ENCODE measurements at places on chromosomes 13 and 19. TPM values are rescaled to one million over a fixed set of nuclear protein-coding genes. Genes with fewer than 3 reads are reported as not detected.

DNA sequence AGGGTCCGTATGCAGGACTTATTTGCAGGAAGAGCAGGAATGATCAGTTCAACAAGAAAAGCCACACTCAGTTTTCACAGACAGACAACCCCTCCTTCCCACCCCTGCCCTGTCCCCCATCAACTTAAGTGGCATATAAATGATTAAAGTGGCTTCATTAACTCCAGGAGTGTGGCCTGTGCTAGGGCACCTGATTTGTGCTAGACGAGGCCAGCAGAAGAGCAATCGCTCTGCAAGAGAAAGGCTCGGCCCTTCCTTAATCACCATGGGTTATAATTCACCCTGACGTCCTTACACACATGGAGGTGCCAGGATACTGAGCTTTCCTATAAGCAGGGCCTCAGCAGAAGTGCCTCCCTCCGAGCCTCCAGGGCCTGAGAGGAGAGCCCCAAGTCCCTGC, 14.6 kb downstream of the C19orf12 start:
- DNase-seq = no peak
- H3K4me1 ChIP-seq = no peaks in the 10 kb centered on the region
- H3K4me3 ChIP-seq = no peak overlapping the region
- no peaks in the 10 kb centered on the region for H3K27me3 ChIP-seq
- peaks cover 36% of the 10 kb centered on the region for H3K36me3 ChIP-seq

- no peak for DNase-seq
- peak overlapping the region; percentile 2 for H3K4me3 ChIP-seq
- H3K4me1 ChIP-seq = peaks cover 15% of the 10 kb centered on the region
- H3K36me3 ChIP-seq = no peaks in the 10 kb centered on the region
- no peaks in the 10 kb centered on the region for H3K27me3 ChIP-seq
Measured at GRCh38 chr13:44402899-44403445, 29.3 kb downstream of the SERP2 start.

- peaks cover 3% of the 10 kb centered on the region for H3K4me1 ChIP-seq
- no peaks in the 10 kb centered on the region for H3K27me3 ChIP-seq
- no peak for DNase-seq
- no peaks in the 10 kb centered on the region for H3K36me3 ChIP-seq
- H3K27ac ChIP-seq = no peak overlapping the region
Measured at GRCh38 chr19:18771328-18772242, 19.5 kb downstream of the COMP start.

- H3K27ac ChIP-seq = no peak overlapping the region
- no peak for DNase-seq
- no peak overlapping the region for H3K4me3 ChIP-seq
- no peaks in the 10 kb centered on the region for H3K4me1 ChIP-seq
- no peaks in the 10 kb centered on the region for H3K27me3 ChIP-seq
Measured at GRCh38 chr13:90690458-90691080, 656.9 kb upstream of the MIR17HG start.

DNA sequence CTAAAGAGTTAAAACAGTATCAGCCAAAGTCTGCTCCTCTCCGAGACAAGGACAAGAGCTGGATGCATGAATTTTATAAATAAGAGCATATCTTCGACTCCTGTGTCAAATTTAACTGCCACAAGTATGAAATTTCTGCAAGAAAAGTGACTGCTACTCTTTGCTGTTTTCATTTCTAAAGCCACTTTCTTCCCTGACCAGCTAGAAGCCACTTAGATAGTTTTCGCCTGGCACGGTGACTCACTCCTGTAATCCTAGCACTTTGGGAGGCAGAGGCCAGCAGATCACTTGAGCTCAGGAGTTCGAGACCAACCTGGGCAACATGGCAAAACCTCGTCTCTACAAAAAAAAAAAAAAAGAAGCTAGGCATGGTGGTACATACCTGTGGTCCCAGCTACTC, 61.3 kb downstream of the ENOX1 start:
- H3K4me3 ChIP-seq = no peak overlapping the region
- no peaks in the 10 kb centered on the region for H3K36me3 ChIP-seq

GRCh38 chr19:42519108-42519507, 9.2 kb downstream of the CEACAM1 start:
- H3K4me1 ChIP-seq = no peaks in the 10 kb centered on the region
- H3K4me3 ChIP-seq = no peak overlapping the region
- no peaks in the 10 kb centered on the region for H3K36me3 ChIP-seq
- no peaks in the 10 kb centered on the region for H3K27me3 ChIP-seq
- H3K27ac ChIP-seq = no peak overlapping the region
- no peak for DNase-seq

GRCh38 chr19:17553256-17553655, 2.2 kb upstream of the COLGALT1 start:
- H3K27me3 ChIP-seq = no peaks in the 10 kb centered on the region
- no peak overlapping the region for H3K4me3 ChIP-seq
- DNase-seq = no peak

GRCh38 chr13:99228737-99229691, 28.4 kb downstream of the UBAC2 start:
- no peaks in the 10 kb centered on the region for H3K36me3 ChIP-seq
- peaks cover 44% of the 10 kb centered on the region for H3K4me1 ChIP-seq
- no peak overlapping the region for H3K4me3 ChIP-seq
- H3K27me3 ChIP-seq = no peaks in the 10 kb centered on the region

DNA sequence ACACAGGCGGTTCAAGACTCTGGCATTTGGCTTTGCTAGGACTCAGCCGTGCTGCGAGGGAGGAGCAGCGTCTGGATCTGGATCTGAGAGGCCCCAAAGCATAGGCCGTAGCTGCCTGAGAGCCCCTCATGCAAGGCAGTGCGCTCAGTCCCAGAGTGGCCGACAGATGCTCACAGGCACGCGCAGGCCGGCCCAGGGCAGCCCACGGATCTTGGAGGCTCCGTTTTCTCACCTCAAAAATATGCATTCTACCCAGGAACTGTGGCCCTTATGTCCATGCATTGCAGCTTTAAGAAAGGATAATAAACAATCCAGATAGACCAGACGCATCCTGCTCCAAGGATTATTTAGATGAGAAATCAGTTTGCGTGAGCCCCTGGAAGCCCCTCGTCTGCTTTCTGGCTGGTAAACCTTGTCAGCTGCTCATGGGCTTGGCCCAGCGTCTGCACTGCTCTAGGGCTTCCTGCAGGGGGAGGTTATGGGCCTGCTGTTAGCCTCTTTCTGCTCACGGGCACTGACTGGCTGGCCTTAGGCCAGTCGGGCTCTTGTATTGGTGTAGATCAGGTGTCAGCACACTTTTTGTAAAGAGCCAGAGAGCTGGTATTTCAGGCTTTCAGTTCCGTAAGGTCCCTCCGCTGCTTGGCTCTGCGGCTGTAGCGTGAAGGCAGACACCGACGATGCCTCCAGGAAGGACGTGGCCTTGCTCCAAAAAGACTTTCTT, 24.2 kb downstream of the TEX29 start:
- H3K4me3 ChIP-seq = no peak overlapping the region
- no peaks in the 10 kb centered on the region for H3K27me3 ChIP-seq
- no peak for DNase-seq
- H3K36me3 ChIP-seq = no peaks in the 10 kb centered on the region
- no peaks in the 10 kb centered on the region for H3K4me1 ChIP-seq
- no peak overlapping the region for H3K27ac ChIP-seq

- H3K4me3 ChIP-seq = no peak overlapping the region
- no peak for DNase-seq
- H3K36me3 ChIP-seq = peaks cover 47% of the 10 kb centered on the region
- H3K27ac ChIP-seq = no peak overlapping the region
- no peaks in the 10 kb centered on the region for H3K27me3 ChIP-seq
Measured at GRCh38 chr13:102852556-102852955, 6.7 kb downstream of the ERCC5 start.

- no peak overlapping the region for H3K27ac ChIP-seq
- peak; percentile 22 for DNase-seq
- H3K4me1 ChIP-seq = no peaks in the 10 kb centered on the region
Measured at GRCh38 chr19:14764401-14764800, 14.0 kb downstream of the ADGRE2 start.

DNA sequence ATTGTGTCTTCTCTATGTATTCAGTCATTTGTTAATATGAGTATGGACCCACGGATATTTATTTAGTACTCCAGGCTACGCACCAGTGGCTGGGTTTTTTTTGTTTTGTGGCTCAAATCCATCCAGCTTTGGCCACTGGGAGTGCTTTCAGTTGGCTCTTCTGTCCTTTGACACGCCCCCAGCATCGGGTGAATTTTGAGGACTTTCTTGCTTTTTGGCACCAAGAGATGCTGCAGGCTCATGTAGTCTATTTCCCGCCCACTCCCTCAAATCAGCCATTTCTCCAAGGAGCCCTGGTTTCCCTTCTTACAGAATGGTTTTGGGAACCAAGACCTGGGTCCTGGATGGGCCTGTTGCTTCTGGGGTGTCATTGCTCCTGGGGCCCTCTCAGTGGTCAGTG, 55.8 kb downstream of the SMARCA4 start:
- no peaks in the 10 kb centered on the region for H3K4me1 ChIP-seq
- no peak overlapping the region for H3K4me3 ChIP-seq
- no peak overlapping the region for H3K27ac ChIP-seq
- peaks cover 100% of the 10 kb centered on the region for H3K36me3 ChIP-seq
- no peak for DNase-seq
- no peaks in the 10 kb centered on the region for H3K27me3 ChIP-seq

GRCh38 chr13:37640499-37640898, 41.9 kb upstream of the POSTN start:
- no peak overlapping the region for H3K4me3 ChIP-seq
- DNase-seq = no peak
- H3K4me1 ChIP-seq = no peaks in the 10 kb centered on the region
- H3K27me3 ChIP-seq = no peaks in the 10 kb centered on the region

GRCh38 chr19:9934132-9934950, 2.0 kb downstream of the OLFM2 start:
- no peaks in the 10 kb centered on the region for H3K36me3 ChIP-seq
- H3K27me3 ChIP-seq = peaks cover 15% of the 10 kb centered on the region
- peak; percentile 90 for DNase-seq
- peaks cover 43% of the 10 kb centered on the region for H3K4me1 ChIP-seq
- H3K27ac ChIP-seq = peak overlapping the region; percentile 62

GRCh38 chr13:110942248-110942981, 27.5 kb upstream of the ANKRD10 start:
- no peak for DNase-seq
- no peaks in the 10 kb centered on the region for H3K27me3 ChIP-seq
- peaks cover 3% of the 10 kb centered on the region for H3K4me1 ChIP-seq
- H3K36me3 ChIP-seq = no peaks in the 10 kb centered on the region
- no peak overlapping the region for H3K4me3 ChIP-seq

- H3K4me3 ChIP-seq = no peak overlapping the region
- H3K27me3 ChIP-seq = no peaks in the 10 kb centered on the region
- peaks cover 9% of the 10 kb centered on the region for H3K36me3 ChIP-seq
- no peak for DNase-seq
- H3K4me1 ChIP-seq = no peaks in the 10 kb centered on the region
- no peak overlapping the region for H3K27ac ChIP-seq
Measured at GRCh38 chr19:57382806-57383488, 6.7 kb upstream of the ZNF548 start.

DNA sequence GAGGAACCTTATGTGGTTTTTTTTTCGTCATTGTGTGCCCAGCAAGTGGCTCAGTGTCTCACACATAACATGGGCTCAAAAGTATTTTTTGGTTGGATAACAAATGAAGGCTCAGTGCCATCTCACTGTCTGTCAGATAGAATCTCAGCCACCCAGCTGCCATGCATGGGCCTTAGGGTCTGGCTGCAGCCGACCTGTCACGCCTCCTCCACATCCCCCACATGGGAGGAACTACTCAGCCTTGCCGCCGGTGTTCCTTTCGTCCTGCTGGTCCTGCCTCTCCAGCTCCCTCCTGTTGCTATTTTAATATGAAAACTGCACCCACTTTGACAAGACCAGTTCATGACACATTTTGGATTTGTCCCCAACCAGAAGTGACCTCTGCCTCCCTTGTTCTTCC, 121.2 kb downstream of the SHISA2 start:
- H3K27me3 ChIP-seq = no peaks in the 10 kb centered on the region
- no peak overlapping the region for H3K4me3 ChIP-seq
- H3K27ac ChIP-seq = no peak overlapping the region
- H3K36me3 ChIP-seq = no peaks in the 10 kb centered on the region

- peaks cover 68% of the 10 kb centered on the region for H3K36me3 ChIP-seq
- no peak overlapping the region for H3K4me3 ChIP-seq
- no peaks in the 10 kb centered on the region for H3K27me3 ChIP-seq
- no peak overlapping the region for H3K27ac ChIP-seq
- no peak for DNase-seq
Measured at GRCh38 chr13:102854675-102855074, 8.8 kb downstream of the ERCC5 start.

DNA sequence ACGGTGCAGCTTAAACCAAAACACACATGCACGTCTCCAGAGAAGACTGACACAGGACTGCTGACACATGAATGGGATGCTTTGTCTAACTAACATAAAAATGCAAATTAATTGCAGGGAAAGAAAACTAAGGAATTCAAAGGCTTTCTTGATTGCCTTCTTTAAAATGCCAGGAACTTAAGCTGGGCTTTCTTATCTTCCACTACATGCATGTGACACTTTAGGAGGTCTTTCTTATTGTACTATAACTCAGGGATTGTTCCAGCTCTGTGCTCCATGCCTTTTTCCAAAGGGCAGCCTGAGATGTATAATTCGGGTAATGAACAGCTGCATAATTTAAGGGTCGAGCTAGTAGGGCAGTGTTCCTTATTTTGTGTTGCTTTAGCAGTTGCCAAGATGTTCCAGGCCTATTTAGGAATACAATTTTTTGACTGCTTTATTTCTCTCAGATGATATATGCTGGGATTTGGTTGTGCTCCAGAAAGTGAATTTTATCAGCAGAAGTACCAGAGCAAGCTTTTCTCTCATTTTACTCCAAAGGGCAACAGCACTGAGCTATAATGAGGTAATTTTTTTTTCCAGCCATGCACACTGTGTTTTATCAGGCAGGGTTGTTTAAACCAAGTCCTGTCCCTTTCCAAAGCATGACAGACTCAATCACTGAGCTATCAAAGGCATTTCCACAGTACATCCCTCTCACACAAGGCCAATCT, 885.2 kb downstream of the PCDH9 start:
- no peak overlapping the region for H3K4me3 ChIP-seq
- H3K36me3 ChIP-seq = no peaks in the 10 kb centered on the region
- no peaks in the 10 kb centered on the region for H3K27me3 ChIP-seq
- no peak overlapping the region for H3K27ac ChIP-seq
- DNase-seq = no peak
- no peaks in the 10 kb centered on the region for H3K4me1 ChIP-seq

The MRPL54 gene
- 74.5 TPM for total RNA-seq

The PAN3 gene
- 41.7 TPM for total RNA-seq

The COL5A3 gene
- total RNA-seq = 22.4 TPM

The ELAVL1 gene
- total RNA-seq = 36.7 TPM

The ATP4B gene
- total RNA-seq = not detected

The CNFN gene
- 354 TPM for total RNA-seq

The NUP58 gene
- total RNA-seq = 31.7 TPM

The RFPL4AL1 gene
- not detected for total RNA-seq

The ONECUT3 gene
- not detected for total RNA-seq

The KRTDAP gene
- 5,026 TPM for total RNA-seq

The IZUMO2 gene
- total RNA-seq = not detected

The C13orf46 gene
- total RNA-seq = 0.72 TPM

The NKPD1 gene
- 22.4 TPM for total RNA-seq
